ENCODE measurements at places on chromosomes 6 and 20. TPM values are rescaled to one million over a fixed set of nuclear protein-coding genes. Genes with fewer than 3 reads are reported as not detected.

Gene CPNE5
- 0.03 TPM for polyA plus RNA-seq

Gene ARHGAP40
- not detected for polyA plus RNA-seq

Gene BAG2
- polyA plus RNA-seq, result 8.7 TPM

Gene PACRG
- not detected for polyA plus RNA-seq

Gene MMP24
- polyA plus RNA-seq, result 33.3 TPM

DNA sequence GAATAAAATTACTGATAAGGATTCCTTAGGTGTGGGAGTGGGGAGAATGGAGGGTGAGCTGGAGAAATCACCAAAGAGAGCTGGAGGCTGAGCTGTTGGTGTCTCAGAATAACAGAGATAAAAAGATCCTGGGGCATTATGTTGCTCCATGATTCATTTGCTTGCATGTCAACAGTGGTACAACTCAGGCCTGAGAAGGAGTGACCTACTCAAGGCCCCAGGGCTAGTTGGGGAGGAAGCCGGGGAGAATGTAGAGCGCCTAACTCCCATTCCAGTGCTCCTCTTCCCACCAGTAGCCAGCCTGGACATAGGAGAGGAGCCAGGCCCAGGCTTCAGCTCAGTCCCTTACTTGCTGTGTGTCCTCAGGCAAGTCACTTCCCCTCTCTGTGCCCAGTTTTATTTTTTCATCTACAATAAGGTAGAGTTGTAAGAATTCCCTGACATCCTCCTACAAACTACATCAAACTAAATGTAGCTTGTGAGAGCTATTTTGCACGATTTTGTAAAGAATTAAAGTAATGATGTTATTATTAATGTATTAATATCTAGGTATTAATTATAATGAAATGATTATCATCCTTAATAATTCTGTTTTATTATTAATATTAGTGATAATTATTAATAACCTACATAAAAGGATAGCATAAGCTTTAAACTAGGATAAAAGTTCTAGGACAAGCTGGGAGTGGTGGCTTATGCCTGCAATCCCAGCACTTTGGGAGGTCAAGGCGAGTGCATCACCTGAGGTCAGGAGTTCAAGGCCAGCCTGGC, 250.9 kb upstream of the SULF2 start:
- DNase-seq, result no peak

DNA sequence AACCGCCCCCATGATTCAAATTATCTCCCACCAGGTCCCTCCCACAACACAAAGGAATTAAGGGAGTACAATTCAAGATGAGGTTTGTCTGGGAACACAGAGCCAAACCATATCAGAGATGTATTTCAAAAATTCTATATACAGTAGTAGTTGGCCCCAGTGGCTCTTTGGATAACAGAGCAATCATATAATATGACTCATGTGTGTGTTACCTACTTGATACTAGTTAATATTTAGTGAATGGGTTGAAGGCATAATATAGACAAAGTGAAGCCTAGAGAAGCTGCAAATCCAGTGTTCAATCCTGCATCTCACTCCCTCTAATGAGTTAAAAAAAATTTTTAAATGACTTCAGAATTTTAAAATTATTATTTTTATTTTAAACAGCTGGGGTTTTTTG, 43.2 kb downstream of the KAT14 start:
- DNase-seq, result no peak

- DNase-seq, result no peak
These were observed 73.6 kb downstream of the NOL4L start for GRCh38 chr20:32511358-32512046.

- DNase-seq, result no peak
These were observed 15.5 kb upstream of the MROH8 start for GRCh38 chr20:37194621-37195417.

DNA sequence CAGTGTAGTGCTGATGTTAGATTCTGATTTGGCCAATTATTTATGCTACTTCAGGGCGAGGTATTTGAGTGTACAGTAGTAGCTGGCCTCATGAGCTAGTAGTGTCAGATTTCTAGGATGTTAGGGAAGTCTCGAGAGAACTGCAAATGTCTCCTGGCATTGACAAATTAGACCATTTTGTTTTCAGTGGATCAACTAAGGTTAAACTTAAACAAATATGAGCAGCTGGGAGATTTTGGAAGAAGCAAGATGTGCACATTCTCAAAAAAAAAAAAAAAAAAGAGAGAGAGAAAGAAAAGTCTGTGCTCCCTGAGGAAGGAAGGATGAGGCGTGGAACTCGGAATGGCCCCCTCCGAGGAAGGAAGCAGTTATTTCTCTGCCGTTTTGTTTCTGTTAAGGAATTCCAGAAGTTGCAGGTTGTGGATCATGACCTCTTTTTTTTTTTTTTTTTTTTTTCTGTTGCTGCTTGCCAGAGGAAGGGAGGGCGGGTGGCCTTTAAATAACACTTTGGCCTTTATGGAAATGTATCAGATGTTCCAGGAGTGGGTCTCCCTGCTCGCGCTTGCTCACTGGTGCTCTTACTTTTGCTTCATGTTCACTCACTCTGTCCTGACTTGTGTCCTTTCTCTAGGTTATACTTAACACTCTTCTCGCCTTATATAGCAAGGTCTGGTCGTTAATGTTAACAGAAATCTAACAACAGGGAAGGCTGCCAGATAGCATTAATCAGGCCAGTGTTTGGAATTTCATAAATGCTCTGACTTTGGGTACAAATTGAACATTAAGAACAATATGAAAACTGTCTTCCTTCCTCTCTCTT, 124.4 kb downstream of the TCP11 start:
- DNase-seq, result no peak

DNA sequence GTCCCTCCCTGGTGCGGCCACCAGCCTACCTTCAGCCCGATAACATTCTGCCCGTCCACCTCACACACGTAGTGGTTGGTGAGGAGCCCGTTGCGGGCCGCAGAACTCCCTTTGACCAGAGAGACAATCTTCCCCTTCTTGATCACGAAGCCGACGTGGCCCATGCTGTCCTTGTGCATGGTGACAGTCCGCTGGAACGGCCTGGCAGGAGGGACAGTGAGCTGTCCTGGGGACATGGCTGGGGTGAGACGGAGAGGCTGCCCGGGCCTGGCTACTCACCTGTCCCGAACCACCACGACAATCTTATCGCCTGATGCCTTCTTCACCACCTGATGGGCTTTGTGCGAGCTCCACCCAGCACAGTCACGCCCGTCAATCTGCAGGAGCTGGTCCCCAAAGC, 16.6 kb downstream of the SDCBP2 start:
- DNase-seq, result no peak

DNA sequence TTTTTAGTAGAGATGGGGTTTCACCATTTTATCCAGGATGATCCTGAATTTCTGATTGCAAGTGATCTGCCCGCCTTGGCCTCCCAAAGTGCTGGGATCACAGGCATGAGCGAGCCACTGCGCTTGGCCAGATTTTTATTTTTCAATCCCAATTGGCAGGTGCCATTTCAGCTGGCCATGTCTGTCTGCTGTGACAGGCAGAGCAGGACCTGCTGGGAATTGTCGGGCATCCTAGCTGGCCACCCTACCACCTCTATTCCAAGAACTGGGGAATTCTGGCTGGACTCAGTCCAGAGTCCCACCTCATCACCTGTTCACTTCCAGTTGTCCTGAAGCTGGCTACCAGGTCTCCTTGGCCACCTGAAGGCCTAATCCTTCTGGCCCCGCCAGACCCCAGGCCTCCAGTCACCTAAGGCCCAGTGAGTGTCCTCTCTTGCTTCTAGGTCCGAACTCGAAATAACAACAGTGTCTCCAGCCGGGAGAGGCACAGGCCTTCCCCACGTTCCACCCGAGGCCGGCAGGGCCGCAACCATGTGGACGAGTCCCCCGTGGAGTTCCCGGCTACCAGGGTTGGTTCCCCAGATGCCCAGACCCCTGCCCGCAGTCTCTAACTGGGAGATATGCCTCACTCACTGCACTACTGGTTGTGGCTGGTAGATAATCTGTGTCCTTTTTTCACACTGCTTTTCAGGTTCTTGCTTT, 24.0 kb downstream of the DNMT3B start:
- DNase-seq, result no peak

GRCh38 chr6:168109171-168109570, 30.2 kb upstream of the FRMD1 start:
- DNase-seq, result no peak

GRCh38 chr6:123898665-123899064, 95.0 kb downstream of the NKAIN2 start:
- DNase-seq, result no peak

GRCh38 chr6:27415898-27416297, 27.3 kb downstream of the ZNF391 start:
- DNase-seq, result no peak

DNA sequence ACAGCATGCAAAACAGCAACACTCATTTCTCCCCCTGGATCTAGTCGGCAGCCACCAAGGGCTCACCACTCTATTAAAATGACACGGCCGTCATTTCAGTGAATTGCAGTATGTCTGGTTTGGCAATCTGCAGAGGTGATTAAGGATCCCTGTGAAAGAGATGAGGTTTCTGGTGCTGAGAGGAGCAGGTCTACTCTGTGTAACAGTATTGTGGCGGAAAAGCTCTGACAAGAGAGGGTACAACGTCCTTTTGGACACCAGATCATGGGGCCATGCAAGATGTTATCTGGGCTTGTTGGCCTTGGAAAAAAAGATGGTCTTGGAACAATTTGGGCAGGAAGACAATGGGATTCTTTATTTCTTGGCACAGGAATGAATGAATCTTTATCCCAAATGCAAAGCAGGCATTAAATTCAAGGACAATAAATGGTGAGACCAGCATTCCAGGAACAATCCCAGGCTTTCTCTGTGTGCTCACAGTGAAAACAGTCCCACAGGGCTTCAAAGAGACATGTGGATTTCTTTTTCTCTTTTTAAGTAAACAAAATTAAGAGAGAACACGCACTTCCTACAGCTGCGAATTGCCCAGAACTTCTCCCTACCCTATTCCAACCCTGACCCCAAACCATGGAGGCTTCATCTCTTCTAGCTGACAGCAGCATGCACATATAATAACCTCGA, 33.7 kb upstream of the ADGRF1 start:
- DNase-seq, result no peak

DNA sequence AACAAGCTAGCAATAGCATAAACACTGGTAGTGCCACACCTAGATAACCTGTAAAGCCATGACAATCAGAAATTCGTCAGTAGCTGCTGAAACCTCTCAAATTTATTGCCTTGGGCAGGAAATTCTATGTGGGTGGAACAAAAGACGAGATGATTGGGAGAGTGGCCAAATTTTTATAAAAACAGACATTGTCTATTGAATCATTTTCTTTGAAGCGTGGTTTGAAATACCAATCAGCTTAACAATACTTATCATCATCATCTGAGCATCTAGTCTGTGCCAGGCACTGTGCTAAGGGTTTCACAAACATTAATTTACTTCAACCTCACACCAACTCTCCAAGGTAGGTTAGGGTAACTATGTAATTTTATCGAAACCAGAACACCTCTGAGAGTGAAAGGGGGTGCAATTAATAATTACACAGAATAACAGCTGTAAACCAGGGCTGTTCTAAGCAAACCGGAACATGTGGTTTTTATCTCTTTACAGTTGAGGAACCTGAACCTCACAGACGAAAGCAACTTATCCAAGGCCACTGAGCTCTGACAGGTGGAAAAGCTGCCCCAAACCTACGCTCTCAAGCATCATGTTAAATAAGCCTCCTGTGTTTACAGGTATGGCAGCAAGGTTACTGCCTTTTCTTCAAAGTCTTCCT, 43.4 kb downstream of the NHSL1 start:
- no peak for DNase-seq

GRCh38 chr6:110355727-110356126, 2.4 kb downstream of the METTL24 start:
- DNase-seq, result no peak

DNA sequence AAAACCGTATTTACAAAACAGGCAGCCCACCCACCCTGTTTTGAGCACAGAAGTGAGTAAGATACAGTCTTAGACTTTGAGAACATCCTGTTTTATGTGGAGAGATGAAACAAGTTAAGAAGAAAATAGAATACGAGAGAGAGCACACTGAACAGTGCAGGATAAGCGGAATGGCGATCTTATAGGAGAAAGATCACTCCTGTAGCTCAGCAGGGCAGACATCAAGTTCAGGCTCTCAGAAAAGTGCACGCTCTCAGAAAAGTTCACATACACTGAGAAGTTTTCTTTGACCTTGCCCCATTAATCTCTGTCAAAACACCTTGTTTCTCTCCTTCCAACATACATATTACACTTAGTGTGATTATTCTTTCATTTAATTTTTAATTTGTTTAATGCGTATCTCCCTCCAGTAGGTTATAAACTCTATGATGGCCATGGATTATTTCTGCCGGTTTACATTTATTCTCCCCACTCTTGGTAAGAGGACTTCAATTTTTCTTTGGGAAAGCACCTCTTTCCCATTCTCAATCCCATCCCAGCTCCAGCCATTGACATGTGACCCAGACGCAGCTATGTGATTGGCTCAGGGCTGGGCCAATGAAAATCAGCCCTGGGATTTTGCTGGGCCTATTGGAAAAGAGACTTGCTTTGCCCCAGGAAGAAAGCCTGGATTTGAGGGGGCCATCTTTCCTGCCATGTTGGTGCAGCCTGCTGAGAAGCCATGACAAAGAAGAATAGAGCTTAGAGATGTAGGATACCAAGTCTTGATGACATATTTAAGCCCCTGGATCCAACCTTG, 16.2 kb downstream of the KCNB1 start:
- DNase-seq, result no peak

- no peak for DNase-seq
These were observed 3.8 kb upstream of the OGFRL1 start for GRCh38 chr6:71284785-71285184.

- DNase-seq, result no peak
These were observed 147.0 kb downstream of the CDH26 start for GRCh38 chr20:60104993-60105803.

DNA sequence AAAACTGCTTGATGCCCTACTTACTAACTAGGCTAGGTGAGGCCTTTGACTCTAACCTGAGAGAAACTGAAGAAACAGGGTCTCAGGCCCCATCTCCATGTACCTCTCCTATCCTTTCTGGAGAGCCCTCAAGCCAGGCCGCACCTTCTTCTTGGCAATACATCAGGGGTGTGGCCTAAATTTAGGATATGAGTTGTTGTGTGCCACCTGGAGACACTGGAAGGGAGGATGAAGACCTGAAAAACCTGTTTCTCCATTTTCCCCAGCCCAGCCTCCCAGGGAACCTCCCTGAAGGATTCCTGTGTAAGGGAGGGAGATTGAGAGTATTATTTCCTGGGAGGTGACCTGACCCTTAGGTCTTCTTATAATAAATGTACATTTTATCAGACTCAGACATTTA, 3.1 kb downstream of the LY6G6D start:
- no peak for DNase-seq

DNA sequence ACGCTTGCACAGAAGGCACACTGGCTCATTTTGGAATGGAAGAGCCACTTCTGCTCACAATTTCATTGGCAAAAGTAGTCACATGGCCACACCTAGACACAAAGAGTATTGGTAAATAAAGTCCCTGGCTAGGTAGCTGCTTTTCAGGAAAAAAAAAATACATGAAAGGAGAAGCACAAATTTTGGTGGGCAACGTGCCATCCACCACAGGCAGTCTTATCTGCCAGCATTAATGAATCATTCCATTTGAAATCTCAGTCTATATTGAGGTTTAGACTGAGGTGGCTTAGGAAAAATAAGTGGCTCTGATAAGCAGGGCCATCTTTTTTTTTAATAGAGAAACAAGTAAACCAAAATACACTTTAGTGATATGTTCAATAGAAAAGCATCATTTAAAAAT, 44.3 kb downstream of the ADGRB3 start:
- no peak for DNase-seq

- DNase-seq, result no peak
These were observed 93.6 kb downstream of the PCSK2 start for GRCh38 chr20:17320456-17320855.

GRCh38 chr6:22333802-22334201, 37.0 kb upstream of the PRL start:
- no peak for DNase-seq
